ENCODE measurements at places on chromosomes 13 and 19.

DNA sequence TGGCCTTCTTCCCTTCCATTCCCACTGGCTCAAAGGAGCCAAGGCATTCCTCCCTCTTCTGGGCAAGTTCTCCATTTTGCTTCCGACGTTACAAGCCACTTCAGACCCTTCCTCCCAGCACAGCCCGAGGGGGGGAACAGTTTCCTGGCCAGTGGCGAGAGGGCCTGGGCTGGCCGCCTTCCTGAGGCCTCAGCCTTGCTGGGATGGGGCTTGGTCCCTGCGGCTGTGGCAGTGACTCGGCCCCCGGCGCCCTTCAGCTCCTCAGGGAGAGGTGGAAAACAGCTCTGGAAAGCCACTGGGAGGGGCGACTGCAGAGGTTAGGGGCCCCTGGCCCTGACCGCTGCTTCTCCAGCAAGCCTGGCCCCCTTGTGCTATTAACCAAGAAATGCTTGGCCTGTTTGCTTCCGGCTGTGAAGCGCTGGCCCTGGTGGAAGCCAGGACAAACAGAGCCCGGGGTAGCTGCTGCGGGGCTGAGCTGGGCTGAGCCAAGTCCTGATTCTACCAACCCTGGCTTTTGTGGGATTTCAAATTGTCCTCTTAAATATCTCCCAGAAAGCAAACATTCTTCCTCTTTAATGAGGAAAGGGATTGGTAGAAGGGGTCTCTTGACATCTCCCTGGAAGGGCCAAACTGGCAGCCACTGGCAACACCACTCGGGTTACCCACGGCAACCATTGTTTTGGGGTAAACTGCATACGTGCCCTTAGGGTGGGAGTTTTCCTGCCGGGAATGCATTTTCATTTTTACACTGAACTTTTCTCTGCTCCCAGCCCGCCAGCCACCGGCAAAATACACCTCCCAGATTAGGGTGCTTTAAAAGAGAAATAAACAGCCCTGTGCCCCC, 38.7 kb downstream of the C13orf46 start:
- DNase-seq, result no peak

- no peak for DNase-seq
These were observed 53.7 kb downstream of the COMP start for GRCh38 chr19:18737337-18737953.

- no peak for DNase-seq
These were observed 13.1 kb upstream of the ZNF888 start for GRCh38 chr19:52936151-52936953.

DNA sequence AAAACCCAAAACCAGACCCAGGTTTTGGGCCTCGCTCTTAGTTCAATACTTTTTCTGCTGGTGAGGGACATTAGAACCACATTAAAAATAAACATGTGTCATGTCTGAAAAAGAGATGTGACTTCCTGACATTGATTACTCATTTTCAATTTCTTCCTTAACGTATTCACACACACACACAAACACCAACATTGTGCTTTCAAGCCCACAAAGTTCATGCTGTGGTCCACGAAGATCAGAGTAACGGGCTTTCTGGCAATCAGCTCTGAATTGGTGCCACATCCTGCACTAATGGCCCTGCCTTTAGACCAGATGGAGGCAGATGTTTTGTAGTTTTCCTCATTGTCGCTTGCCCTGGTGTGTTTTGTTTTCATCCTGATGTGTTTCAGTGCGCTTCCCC, 47.9 kb upstream of the POMP start:
- DNase-seq, result no peak

- no peak for DNase-seq
These were observed 33.4 kb downstream of the IPO5 start for GRCh38 chr13:97986835-97987234.

DNA sequence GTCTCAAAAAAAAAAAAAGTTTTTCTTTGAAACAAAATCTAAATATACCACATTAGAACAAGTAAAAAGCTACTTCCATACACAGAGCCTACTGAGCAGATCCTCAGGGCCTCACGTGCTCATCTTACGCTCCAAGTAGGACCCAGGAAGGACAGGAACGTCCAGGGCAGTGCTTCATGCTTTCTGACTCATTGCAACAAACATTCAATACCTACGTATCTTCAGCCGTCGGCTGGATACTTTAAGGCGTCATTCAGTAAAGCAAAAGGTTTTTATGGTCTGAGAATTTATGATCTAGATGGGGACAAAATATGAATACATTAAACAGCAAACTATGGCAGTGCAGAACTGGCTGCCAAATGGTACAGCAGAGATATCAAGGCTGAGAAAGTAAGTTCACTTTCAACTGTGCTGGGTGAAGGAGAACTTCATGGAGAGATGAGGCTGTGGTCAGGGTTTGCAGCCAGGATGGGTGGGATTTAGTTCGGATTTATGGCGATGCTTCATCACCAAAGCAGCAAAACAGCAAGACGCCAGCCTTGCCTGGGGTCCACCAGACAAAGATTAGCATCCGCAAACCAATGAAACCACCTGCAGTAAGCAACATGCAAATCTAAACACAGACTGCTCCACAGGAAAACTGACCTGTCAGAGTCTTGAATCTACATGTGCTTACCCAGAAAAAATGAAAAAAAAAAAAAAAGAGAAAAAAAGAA, 20.5 kb downstream of the CARS2 start:
- DNase-seq, result peak; percentile 76

DNA sequence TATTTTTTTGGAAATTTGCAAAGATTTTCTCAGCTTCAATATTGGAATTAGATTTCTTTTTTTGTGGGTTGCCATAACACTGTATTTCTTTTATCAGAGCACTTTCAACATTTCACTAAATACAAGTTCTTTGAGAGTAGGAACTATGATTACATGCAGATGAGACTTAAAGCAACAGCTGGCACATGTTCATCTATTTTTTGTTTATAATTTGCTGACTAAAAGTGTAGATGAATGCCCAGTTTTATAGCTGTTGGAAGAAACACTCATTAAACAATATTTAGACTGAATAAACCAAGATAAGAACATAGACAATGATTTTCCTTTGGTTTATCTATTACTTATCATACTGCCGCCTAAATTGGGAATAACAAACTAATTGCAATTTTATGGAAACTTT, 803.0 kb upstream of the KLHL1 start:
- no peak for DNase-seq

Data from choroid plexus epithelial cell (primary cell).